ENCODE measurements at places on chromosomes 13 and 19.

GRCh38 chr19:40691421-40692211, 1.2 kb upstream of the NUMBL start:
- no peak for DNase-seq

GRCh38 chr13:81140675-81141074, 799.7 kb upstream of the SPRY2 start:
- DNase-seq = no peak

DNA sequence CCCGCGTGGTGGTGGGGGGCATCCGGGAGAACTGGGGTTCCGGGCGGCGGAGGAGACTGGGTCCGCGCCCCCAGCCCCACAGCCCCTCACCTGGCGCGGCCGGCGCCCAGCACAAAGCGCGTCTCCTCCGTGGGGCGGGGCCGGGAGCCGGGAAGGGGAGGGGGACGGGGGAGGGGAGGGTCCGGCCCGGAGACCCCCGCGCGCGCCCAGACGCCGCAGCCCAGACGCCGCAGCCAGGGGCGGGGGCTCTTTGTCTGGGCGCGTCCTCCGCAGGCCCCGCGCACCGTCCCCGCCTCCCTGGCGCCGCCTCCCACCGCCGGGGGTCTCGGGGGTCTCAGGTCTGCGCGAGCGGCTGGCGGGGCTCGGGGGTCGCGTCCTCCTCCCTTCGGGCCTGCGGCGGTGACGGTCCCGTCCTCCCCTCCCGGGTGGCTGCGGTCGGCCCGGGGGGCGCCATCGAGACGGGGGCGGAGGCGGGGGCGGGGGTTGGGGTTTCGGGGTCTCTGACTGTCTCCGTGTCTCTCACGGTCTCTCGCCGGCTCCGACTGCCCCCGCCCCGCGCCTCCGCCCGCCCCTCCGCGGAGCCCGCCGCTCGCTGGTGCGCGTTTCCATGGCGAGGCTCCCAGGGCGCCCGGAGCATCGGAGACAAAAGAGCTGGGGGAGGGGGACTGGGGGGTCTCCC, at the start of gene PLPPR3:
PLPPR3 (minus strand) TSS at position 131 of the 679 bp plus-strand sequence. CDS start 396 bp downstream, outside the sequence.
- DNase-seq = no peak

- DNase-seq = peak; percentile 52
These were observed 24.2 kb downstream of the C19orf12 start for GRCh38 chr19:29690842-29691241.

- DNase-seq = no peak
These were observed 1.0 kb downstream of the CLPP start for GRCh38 chr19:6362351-6362801.

- peak; percentile 87 for DNase-seq
These were observed 9.4 kb downstream of the LCP1 start for GRCh38 chr13:46172531-46172991.

DNA sequence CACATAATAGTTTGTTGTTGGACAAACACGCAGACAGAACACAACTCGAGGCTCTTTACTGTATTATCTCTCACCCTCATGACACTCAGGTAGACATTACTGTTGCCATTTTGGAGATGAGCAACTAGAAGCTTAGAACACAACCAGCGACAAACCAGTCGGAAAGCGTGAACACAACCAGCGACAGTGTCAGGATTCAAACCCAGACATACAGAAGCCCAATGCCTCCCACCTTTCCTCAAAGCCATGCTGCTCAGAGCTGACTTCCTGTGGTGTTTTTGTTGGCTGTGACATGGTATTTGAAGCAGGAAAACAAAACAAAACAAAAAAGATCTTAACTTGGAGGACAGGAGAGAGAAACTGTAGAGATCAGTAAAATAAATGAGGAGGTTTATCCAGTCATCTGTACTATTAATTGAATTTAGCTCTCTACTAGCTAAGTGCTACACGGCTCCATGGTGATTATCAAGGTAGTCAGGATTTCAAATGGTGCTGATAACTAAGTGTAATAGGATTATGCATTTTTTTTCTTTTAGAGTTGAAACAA, 92.1 kb downstream of the STARD13 start:
- DNase-seq = no peak

GRCh38 chr19:47790398-47790814, 11.9 kb downstream of the SELENOW start:
- peak; percentile 48 for DNase-seq

- DNase-seq = no peak
These were observed 68.6 kb downstream of the DPF1 start for GRCh38 chr19:38155453-38155852.

- no peak for DNase-seq
These were observed 18.3 kb upstream of the SLC1A5 start for GRCh38 chr19:46806656-46807055.

GRCh38 chr13:101515504-101515903, 63.0 kb downstream of the ITGBL1 start:
- no peak for DNase-seq

GRCh38 chr13:40130871-40131636, 475.6 kb downstream of the COG6 start:
- DNase-seq = no peak

DNA sequence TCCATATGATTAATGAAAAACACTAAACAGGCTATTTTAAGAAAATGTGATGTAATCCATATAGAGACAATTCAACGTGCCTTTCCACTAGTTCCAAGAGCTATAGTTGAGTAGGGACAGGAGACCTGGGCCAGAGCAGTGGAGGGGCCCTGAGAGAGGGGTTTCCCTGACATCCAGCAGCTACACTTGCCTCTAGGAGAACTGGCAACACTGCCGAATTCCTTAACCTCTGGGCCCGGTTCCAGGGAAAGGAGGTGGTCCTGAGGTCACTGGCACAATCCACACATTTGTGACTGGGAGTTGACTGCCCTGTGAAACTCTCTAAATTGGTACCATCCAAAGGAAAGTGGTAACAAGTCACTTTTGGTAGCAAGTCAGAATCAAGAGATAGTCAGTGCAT, 264.4 kb downstream of the DCLK1 start:
- no peak for DNase-seq

- DNase-seq = no peak
These were observed 11.7 kb upstream of the IRGC start for GRCh38 chr19:43704002-43704705.

GRCh38 chr13:95499811-95500712, 52.5 kb upstream of the CLDN10 start:
- peak; percentile 75 for DNase-seq

GRCh38 chr13:29756506-29756905, 93.9 kb downstream of the UBL3 start:
- no peak for DNase-seq

GRCh38 chr13:79709471-79709870, 228.5 kb downstream of the NDFIP2 start:
- no peak for DNase-seq

DNA sequence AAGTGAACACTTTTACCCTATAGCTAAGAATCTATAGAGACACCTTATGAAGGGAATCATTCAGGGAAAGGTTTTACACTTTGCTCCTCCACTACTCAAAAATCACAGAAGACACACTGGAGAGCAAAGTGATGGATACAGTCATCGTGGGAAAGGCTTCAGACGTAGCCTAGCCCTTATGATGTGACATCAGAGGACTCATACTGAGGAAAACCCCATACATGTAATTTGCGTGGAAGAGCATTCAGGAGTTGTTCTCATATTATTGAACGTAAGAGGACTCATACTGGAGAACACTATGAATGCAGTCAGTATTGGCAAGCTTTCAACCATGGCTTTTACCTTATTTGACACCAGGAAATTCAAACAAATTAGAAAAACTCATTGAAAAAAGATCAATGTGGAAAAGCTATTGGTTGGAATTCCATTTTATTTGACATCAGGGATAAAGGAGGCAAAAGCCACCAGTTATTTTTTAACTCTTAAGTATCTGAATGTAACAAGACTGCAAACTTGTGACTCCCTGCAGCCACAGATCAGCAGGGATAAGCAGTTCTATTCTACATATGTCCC, 16.1 kb upstream of the ZNF274 start:
- DNase-seq = no peak

DNA sequence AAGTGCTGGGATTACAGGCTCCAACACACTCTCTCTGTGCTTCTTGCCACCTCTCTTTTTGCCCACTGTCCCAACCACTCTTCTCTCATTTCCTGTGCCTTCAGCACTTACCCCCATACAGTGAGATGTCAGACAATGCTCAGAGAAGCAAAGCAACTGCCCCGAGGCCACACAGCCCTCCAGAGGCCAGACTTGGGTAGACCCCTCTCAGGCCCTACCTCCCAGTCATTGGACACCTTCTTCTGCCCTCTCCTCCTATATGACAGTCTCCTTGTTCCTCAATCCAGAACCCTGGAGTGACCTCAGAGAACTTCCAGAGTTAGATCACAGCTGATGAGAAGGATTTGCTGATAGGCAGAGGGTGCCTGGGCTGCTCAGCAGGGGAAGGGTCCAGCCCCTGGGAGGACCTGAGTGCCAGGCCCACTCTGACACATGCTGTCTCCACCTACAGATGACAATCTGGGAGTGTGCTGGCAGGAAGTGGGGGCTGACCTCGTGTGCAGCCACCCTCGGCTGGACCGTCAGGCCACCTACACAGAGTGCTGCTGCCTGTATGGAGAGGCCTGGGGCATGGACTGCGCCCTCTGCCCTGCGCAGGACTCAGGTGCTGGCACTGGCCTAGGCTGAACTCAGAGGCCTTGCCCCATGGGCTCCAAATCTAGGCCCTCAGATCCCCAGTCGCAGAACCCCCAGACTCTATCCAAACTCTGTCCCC, 24.4 kb downstream of the LTBP4 start:
- DNase-seq = no peak

GRCh38 chr13:33352526-33352925, 67.0 kb upstream of the STARD13 start:
- no peak for DNase-seq

DNA sequence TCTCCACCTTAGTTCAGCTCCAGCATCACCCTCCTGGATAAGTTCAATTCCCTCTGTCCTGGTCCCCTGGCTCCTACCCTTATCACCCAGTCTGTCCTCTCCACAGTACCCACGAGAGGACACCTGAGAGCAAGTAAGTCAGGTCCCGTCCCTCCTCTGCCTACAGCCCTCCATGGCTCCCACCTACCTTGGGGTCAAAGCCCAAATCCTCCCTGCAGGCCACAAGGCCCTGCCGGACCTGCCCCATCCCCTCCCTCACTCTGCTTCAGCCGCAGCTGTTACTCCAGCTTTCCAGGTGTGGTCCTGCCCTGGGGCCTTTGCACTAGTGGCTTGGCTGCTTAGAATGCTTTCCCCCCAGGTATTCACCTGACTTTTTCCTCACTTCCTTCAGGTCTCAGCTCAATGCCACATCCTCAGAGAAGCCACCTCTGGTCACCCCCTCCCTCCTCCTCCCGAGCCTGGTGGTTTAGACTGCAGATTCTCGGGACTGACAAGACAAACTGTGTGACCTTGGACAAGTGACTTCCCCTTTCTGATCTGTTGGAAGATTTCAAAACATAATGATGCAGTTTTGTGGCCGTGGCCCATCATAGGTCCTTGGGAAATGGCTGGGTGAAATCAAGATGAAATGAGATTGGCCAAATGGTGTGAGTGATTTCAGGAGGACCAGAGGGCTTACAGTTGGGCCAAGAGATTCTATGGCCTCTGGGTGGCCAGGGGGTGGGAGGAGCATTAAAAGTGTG, 3.6 kb downstream of the TUBB4A start:
- DNase-seq = peak; percentile 67

GRCh38 chr13:95480791-95481780, 71.4 kb upstream of the CLDN10 start:
- DNase-seq = no peak

GRCh38 chr19:2385053-2385721, 25.1 kb downstream of the TMPRSS9 start:
- DNase-seq = no peak

DNA sequence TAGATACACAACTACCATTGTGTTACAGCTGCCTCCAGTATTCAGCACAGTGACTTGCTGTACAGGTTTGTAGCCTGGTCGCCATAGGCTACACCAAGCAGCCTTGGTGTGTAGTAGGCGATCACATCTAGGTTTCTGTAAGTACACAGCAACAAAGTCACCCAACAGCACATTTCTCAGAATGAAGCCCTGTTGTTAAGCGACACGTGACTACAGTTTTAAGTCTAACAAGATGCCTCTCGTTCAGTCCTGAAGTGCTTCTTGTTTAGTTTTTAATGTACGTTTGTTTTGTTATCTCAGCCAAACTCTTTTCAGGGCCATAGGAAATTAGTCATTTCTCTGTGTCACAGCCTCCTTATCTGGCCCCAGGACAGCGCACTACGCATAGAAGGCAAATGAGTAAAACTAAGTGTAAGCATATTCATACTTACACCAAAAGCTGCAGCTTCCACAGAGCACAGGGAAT, 50.0 kb upstream of the GPR183 start:
- DNase-seq = no peak

DNA sequence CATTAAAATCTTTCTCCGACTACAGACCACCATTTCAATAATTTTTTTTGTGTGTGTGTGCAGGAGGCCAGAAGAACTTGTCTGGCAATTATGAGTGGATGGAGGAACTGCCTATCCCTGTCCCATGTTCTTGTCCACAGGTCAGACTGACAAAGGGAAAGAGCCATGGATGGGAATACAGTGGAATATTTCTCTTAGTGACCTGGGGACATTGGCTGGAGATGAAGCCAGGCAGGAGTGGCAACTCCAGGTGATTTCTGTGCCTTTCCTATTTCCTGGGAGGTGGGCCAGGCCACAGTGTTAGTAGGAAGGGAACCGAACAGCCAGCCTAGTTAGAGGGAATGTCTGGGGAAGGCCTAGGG, 3.7 kb downstream of the PSG9 start:
- DNase-seq = no peak

GRCh38 chr13:114042066-114042815, 68.4 kb upstream of the C13orf46 start:
- no peak for DNase-seq

- no peak for DNase-seq
These were observed 10.6 kb upstream of the ZNF358 start for GRCh38 chr19:7505288-7505681.

DNA sequence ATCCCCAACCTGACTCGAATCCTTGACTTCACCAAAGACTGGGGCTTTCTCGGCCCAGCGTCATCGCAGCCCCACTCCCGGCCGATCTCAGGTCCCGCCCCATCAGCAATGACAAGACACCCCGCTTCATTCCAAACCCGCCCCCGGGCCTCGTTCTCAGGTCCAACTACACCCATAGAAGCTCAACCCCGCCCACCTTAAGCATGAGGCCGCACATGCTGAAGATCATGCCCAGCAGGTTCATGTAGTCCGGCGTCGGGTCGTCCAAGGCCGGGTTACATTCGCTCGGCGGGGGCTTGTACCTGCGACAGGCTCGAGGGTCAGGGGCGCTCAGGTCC, 2.3 kb downstream of the WDR83 start:
- DNase-seq = no peak
